GM18507 (cell line): ENCODE measurements at places on chromosomes 1 and 21.
A peak's percentile ranks its signal among the peaks of the same experiment; 100 is the strongest.

- no peak for DNase-seq
Observed at GRCh38 chr1:201506092-201506491, 831 bp downstream of the CSRP1 start.

GRCh38 chr1:5611431-5611830, 380.8 kb downstream of the NPHP4 start:
- no peak for DNase-seq

DNA sequence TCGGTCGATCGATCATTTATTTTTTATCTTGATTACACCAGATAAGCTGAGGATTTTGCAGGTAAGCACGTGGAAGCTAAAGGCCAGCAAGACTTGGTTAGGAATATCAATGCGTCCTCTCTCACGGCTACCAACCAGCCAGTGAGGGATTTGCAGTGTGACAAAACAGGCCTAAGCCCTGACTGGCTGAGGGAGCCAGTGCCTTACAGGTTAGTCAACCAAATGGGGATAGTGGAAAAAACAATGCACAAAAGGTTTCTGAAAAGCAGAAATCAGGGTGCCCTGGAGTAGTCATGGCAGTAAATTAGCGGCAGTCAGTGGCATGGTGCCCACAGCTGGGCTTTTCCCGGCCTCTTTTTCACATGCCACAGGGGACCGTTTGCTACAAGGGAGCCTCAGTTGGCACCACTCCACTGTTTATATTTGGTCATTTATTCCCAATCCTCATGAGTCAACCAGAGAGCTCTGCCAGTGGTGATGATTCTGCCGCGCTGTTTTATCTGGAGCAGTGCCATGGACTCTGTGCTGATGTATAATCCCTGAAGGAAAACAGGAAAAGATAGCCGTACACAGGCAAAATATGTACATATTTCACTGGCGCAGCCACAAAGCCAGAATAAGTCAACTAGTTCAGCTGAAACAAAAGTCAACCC, 167.6 kb downstream of the RHOU start:
- no peak for DNase-seq

GRCh38 chr1:209155546-209155945, 428.0 kb upstream of the CAMK1G start:
- no peak for DNase-seq

DNA sequence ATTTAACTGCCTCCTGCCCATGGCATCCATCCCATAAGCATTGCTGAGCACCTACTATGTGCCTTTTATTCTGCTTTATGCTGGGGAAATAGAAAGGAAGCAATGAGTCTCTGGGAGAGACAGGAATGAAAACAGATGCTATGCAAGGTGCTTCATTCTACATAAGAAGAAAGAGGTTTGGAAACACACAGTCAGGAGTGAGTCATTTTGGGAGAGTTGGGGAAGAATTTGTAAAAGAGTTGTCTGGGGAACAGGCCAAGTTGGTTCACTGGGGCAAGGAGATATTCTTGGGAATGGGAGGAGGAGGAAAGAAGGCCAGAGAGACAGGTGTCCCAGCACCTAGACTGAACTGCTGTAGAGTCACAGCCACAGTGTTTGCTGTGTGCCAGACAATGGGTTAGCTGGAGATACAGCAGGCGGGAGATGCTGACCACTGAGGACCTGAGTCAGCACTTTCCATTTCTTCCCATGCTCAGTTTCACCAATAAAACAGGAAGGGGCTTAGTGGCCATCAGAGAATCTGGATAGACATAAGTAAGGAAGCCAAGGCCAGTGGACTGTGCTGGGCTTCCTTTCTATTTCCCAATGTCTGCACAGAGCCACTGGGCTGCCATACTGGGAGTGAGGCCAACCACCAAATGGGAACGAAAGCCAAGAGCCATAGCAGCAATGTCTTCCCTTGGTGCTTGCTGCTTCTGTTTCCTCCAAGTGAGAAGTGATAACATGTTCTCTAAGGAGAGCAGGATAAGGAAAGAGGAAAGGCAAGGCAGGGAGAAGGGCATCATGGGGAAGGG, 187.7 kb upstream of the USP24 start:
- DNase-seq: no peak

DNA sequence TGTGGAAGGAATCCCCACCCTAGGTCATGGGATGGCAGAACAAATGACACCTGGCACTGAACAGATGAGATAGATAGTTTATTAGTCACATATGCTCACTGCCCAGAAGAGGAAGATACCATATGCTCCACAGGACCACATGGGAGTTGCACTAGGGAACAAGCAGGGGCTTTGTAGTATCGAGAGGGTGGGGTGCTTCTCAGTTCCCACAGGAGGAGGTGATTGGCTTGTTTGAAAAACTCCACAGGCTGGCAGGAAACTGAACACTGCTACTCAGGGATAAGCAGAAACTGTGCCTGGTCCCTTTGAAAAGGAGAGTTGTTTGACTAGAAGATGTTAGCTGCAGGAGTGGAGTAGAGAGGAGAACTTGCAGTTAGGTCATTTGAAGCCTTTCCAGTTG, 31.9 kb upstream of the RXRG start:
- no peak for DNase-seq

DNA sequence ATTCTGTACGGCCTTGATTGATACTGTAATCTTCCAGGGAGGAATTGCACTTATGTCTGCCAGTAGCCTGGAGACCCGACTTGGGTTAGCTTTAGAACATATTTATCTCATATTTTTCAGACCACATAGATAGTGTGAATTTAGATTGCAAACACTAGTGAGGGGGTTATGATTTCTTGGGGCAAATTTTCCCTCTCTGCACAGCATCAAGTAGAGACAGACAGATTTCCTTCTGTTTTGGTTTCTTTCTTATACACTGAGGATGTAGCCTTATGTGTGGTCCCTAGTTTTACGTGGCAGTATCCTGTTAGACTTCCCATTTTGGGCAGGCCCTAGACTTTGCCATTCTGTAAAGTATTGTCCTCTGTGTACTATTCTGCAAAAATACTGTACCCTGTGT, 29.0 kb downstream of the SOAT1 start:
- no peak for DNase-seq

DNA sequence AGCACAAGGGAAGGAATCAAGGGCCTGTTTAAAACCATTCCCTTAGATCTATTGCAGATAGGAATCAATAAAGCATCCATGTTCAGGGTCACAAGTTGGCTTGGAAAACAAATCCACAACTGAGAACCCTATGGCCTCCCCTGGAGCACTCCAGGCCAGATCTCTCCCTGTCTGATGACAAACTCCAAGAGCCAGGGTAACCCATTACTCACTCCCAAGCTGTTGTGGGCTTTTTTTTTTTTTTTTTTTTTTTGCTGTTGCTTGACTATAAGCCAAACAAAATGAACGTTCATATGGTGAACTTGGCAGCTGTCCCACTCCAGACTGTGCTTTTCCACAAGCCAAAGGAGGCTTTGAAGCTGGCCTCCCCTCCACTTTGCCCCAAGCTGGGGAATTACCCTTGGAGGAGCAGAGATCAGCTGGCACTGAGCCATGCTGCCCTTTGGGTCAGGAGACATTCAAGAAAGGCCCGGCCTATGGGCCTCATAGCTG, 35.7 kb upstream of the VAV3 start:
- no peak for DNase-seq

DNA sequence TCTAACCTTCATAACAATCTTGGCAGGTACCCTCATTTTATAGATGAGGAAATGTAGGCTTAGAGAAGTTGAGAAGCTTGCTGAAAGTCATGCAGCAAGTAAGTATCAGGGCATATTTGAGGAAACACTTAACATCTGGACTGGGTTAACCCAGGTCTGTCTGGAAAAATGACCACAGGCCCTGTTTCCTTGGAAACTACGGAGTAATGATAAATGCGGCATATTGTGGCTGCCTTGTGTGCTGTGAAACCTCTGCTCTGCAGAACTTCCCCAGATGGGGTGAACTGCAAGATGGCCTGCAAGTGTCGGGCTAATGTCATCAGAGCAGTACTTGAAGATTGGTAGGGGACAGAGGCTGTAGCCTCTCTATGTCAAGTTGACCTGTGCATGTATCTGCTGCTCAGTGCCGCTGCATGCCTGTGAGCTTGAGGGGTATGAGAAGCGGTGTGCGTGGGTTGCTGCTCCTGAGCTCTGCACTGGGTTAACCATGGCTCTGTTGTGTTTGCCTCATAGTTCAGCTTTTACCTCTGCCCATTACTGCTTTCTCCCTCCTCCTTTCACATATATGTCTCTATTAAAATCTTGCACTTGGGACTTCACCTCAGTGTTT, 83.1 kb downstream of the WDR3 start:
- DNase-seq: no peak

GRCh38 chr1:17084787-17085186, 31.0 kb upstream of the SDHB start:
- no peak for DNase-seq

GRCh38 chr1:47708019-47708535, 270.2 kb downstream of the FOXD2 start:
- no peak for DNase-seq

DNA sequence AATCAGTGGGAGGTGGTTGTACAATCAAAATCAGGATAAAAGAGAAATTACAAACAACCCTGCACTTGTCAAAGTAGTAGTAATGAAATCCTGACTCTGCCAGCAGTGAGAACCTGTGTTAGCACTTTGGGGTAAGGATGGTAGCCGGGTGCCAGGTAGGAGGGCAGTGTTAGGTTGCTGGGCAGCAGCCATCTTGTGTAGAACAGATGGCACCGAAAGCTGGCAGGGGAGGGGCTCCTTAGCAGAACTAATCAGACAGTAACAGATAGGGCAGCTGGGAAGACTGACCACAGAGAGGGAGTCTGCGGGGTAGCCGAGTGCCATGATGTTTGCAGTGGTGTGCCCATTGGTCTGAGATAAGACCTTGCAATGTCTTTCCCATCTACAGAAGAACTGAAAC, 137.3 kb downstream of the SDCCAG8 start:
- DNase-seq: no peak

DNA sequence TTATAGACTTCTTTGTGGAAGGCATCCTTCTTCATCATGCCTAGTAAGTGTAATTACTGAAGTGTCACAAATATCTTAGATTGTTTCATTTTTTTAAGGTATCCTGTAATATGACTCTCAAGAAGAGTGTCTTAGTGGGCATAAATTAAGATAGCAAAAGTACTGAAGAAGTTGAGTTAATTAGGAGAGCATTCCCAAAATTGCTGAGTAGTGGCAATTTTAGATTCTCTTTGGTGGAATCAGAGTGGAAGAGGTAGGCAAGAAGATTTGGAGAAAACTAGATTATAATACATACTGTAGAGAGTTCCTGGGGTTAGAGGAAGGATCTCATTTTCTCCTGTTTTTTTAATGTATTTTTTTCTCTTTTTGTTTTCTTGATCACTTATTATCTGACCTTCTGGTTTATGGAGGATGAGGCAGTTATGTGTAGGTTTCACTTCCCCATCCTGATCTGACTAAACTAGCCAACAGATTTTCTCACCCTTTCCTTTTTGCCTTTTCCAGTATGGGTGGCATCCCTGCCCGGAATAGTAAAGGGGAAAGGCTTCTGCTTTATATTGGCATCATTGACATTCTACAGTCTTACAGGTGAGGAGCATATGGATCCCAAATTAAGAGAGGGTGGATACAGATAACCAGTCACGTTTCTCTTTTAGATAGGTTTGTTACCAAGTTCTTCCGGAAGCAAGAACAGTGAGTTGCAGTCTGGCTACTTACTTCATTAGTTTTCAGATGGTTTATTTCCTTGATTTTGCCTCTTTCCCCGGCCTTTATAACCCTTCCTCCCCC, 16.7 kb upstream of the PSMD4 start:
- peak; percentile 11 for DNase-seq

GRCh38 chr1:160308451-160309184, 23.7 kb upstream of the PEX19 start:
- no peak for DNase-seq

- DNase-seq: no peak
Observed at GRCh38 chr21:17390569-17390968, 122.3 kb upstream of the CXADR start.

DNA sequence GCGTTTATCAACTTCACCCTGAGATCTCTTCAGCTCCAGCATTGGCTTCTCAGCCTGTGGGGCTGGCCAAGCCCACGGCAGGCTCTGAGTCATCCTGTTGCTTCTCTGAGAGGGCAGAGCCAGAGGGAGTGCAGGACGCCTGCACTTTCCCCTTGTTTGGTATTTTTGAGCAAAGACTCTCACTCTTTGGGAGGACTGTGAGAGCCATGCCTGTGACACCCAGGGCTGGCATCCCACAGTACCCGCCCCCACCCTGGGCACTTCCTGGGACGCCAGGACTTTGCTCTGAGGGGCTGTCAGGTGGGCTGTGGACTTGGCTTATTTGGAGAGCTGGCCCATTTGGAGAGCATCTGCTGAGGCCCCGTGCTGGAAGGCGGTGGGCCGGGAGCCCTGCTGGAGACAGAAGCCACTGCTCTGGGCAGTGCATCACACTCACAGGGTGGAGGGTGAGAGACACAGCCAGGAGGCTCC, 37.4 kb downstream of the VANGL1 start:
- DNase-seq: no peak

DNA sequence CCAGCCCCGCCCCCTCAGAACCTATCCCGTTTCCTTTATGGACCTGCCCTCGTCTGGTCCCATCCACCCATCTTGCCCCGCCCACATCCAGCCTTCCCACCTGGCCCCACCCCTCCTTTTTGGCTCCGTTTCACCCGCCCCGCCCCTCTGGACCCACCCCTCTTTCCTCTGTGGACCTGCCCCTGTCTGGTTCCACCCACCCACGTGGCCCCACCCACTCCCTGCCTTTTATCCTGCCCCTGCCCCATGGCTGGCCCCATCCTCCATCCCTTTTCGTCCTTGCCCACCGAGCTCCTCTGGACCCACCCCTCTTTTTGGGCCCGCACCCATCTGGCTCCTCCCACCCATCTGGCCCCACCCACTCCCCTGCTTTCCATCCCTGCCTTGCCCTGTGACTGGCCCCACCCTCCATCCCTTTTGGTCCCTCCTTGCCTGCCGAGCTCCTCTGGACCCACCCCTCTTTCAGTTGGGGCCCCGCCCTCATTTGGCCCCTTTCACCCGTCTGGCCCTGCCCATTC, 177.3 kb downstream of the CAMTA1 start:
- no peak for DNase-seq

DNA sequence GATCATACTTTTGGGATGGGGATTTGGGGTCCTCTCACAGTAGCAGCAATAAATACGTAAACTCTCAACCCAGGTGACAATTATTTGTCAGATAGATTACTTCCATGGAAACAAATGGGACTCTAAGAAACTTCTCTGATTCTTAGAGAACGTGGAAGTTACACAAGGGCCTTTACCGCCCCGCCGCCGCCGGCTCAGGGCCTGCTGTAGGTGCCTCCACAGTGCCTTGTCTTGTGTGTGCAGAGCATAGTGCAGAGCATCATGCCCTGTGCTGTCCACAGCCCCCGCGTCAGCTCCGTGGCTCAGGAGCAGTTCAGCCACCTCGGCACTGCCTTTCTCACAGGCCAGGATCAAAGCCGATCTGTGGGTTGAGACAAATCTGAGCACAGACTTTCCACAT, 11.0 kb downstream of the ANKRD35 start:
- no peak for DNase-seq

GRCh38 chr1:167529829-167530474, 11.6 kb upstream of the CD247 start:
- no peak for DNase-seq

DNA sequence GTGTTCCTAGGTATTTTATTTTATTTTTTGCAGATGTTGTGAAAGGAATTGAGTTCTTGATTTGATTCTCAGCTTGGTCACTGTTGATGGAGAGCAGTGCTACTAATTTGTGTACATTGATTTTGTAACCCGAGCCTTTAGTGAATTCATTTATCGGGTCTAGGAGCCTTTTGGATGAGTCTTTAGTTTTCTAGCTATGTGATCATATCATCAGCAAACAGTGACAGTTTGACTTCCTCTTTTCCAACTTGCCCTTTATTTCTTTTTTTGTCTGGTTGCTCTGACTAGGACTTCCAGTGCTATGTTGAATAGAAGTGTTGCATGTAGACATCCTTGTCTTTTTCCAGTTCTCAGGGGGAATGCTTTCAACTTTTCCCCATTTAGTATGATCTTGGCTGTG, 138.9 kb downstream of the LHX8 start:
- DNase-seq: no peak
